Tibial artery (tissue), 4 donors: ENCODE measurements at places on chromosomes 2 and 18.
A peak's percentile ranks its signal among the peaks of the same experiment; 100 is the strongest.

DNA sequence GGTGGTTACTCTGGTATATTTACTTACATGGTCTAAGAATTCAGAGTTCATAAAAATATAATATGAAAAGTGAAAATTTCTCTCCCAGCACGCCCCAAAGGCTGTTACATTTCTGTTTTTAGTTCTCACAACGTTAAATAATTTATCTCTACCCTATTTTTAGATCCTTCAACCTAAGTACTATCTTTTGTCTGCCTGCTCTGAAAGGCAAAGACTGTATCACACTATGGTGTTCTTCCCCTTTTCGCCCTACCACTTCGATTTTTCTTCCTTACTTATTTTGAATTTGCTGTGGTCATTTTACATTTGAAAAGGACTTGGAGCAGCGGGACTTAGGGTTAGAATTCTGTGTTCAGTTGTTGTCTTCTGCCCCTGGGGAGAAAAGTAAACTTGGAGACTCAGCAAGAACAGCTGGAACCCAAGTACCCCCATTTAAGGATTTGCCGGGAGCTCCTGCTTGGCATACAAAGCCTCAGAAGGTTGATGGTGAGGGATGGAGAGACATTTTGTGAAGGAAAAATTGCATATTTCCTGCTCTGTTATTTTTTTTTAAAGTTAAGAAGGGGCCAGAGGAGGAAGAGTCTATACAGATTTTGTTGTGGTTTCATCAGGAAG, 19.0 kb downstream of the ADAM23 start:
- no peak for DNase-seq
- no peaks in the 10 kb centered on the region for H3K27me3 ChIP-seq
- H3K36me3 ChIP-seq: no peaks in the 10 kb centered on the region
- no peaks in the 10 kb centered on the region for H3K4me1 ChIP-seq

DNA sequence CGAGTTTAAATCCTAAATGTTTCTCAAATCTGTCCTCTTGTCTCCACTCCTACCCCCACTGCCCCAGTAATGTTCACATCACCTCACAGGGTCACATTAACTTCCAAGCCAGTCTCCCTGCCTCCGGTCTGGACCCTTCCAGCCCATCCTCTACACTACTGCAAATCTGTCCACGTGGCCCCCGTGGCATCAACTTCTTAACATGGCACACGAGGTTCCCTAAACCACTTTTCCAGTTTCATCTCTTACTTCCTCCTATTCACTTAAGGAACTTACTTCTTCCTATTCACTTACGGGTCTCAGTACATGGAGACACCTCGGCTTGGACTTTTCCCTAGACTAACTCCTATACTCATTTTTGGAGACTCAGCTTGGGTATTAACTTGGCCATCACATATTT, 27.0 kb downstream of the MRPL33 start:
- H3K27me3 ChIP-seq: no peaks in the 10 kb centered on the region
- peaks cover 55% of the 10 kb centered on the region for H3K4me1 ChIP-seq
- peak overlapping the region; percentile 85 for H3K27ac ChIP-seq
- no peak for DNase-seq
- no peak overlapping the region for H3K4me3 ChIP-seq
- H3K36me3 ChIP-seq: no peaks in the 10 kb centered on the region

DNA sequence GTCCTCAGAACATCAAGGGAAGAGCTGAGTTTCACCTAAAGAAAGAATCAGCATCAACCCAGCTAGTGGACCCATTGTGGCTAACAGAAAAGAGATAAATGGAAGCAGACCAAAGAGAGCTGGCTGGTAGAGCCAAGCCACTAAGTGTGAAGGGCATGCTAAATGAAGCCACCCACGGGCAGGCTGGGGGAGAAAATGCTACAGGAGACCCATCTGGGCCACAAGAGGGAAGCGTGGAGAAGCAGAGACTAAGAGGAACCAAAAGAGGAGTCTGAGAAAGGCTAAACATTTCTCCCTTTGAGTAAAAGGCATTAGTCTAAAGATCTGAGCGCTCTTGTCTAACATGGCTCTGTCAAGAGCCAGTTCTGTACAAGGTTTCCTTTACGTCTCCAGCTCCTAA, 15.8 kb downstream of the CWC22 start:
- no peak overlapping the region for H3K4me3 ChIP-seq
- no peak overlapping the region for H3K27ac ChIP-seq
- no peaks in the 10 kb centered on the region for H3K4me1 ChIP-seq
- no peaks in the 10 kb centered on the region for H3K27me3 ChIP-seq
- no peak for DNase-seq
- peaks cover 32% of the 10 kb centered on the region for H3K36me3 ChIP-seq

GRCh38 chr2:226169751-226170581, 629.7 kb downstream of the IRS1 start:
- no peaks in the 10 kb centered on the region for H3K36me3 ChIP-seq
- no peak for DNase-seq
- H3K4me1 ChIP-seq: no peaks in the 10 kb centered on the region
- no peak overlapping the region for H3K27ac ChIP-seq

DNA sequence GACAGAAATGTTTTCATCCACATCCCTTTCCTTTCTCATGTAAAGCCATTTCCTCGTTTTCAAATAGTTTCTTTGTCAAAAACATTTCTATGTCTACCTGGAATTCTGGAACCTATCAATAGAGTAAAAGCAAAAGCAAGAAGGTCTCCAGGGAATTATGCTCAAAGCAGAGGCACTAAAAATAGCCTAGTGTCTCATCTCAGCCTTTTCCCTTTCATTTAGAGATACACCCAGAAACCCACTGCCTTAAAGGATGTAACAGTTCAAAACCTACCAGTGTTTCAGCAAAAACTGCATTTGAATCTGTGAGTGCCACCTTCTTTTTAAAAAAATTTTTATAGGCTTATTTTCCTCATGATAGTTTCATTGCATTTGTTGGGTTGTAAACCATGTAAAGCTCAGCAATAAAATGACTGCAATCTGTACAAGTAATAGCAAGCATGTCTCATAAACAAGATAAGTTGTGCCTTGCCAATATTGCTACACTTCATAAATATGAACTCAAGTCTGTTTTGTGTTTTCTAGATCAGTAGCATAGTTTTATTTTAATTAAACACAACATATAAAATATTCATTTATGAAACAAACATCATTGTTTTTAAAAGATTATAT, 927.3 kb upstream of the ACVR2A start:
- H3K4me3 ChIP-seq: no peak overlapping the region
- H3K27ac ChIP-seq: no peak overlapping the region
- no peaks in the 10 kb centered on the region for H3K27me3 ChIP-seq

GRCh38 chr18:63542069-63542468, at the start of gene SERPINB12:
TSS of gene SERPINB12 (plus strand) at chr18:63542369. CDS start at chr18:63556160, 13,791 bp downstream.
- no peak within 1 kb of the TSS for H3K4me3 ChIP-seq
- H3K27me3 ChIP-seq: no peaks in the 10 kb centered on the region
- no peaks in the 10 kb centered on the region for H3K4me1 ChIP-seq
- no peak within 1 kb of the TSS for H3K27ac ChIP-seq
- no peak for DNase-seq

- H3K4me3 ChIP-seq: no peak overlapping the region
- no peaks in the 10 kb centered on the region for H3K27me3 ChIP-seq
- H3K36me3 ChIP-seq: peaks cover 27% of the 10 kb centered on the region
- DNase-seq: no peak
Measured at GRCh38 chr2:186518291-186518690, 32.2 kb downstream of the ZC3H15 start.

GRCh38 chr2:139142252-139142880, 362.2 kb upstream of the NXPH2 start:
- H3K27ac ChIP-seq: no peak overlapping the region
- H3K4me1 ChIP-seq: no peaks in the 10 kb centered on the region
- no peaks in the 10 kb centered on the region for H3K27me3 ChIP-seq
- H3K36me3 ChIP-seq: no peaks in the 10 kb centered on the region
- no peak overlapping the region for H3K4me3 ChIP-seq
- DNase-seq: no peak

DNA sequence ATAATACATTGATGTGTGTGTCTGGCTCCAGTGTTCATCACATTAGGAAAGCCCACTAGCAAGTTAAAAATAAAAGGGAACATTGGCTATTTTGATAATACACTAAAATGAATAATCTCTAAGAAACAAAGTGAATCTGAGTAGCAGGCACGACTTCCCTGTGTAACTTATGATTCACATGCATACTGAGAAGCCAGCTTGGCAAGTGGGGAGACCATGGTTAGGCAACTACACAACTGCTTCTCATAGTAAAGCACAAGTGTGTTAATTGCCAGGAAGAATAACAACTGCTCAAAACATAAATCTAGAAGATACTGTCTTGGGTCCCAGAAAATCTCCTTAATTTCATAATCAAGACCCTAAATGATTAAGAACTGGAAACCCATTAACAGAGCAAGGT, 4.0 kb downstream of the MYO5B start:
- H3K4me3 ChIP-seq: no peak overlapping the region
- no peak overlapping the region for H3K27ac ChIP-seq
- DNase-seq: no peak
- H3K4me1 ChIP-seq: no peaks in the 10 kb centered on the region
- no peaks in the 10 kb centered on the region for H3K36me3 ChIP-seq

DNA sequence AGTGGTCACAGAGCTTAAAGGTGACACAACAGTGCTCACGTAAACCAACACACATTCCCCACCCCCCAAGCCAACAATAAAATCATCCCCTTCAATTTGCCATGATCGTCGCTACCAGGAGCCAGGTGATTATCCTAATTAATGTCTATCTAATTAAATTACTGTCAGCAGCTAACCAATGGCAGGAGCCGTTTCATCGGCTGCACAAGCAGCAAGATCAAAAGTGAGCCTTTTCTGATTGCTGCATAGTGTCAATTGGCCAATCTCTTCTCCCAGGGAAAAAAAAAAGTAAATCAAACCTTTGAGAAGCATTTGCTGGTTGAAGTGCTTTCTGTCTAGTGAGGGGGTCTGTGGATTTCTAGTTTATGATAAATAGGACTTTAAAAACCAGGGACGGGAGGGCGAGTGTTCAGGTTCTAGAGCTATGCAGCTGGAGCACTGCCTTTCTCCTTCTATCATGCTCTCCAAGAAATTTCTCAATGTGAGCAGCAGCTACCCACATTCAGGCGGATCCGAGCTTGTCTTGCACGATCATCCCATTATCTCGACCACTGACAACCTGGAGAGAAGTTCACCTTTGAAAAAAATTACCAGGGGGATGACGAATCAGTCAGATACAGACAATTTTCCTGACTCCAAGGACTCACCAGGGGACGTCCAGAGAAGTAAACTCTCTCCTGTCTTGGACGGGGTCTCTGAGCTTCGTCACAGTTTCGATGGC, at the start of gene TBR1:
TSS of gene TBR1 (plus strand) at position 311 of the 721 bp plus-strand sequence. CDS start at position 425, 114 bp downstream.
- H3K4me3 ChIP-seq: peak within 1 kb of the TSS; percentile 58
- H3K27me3 ChIP-seq: no peaks in the 10 kb centered on the region
- no peak within 1 kb of the TSS for H3K27ac ChIP-seq
- DNase-seq: no peak
- no peaks in the 10 kb centered on the region for H3K36me3 ChIP-seq
- H3K4me1 ChIP-seq: peaks cover 43% of the 10 kb centered on the region

DNA sequence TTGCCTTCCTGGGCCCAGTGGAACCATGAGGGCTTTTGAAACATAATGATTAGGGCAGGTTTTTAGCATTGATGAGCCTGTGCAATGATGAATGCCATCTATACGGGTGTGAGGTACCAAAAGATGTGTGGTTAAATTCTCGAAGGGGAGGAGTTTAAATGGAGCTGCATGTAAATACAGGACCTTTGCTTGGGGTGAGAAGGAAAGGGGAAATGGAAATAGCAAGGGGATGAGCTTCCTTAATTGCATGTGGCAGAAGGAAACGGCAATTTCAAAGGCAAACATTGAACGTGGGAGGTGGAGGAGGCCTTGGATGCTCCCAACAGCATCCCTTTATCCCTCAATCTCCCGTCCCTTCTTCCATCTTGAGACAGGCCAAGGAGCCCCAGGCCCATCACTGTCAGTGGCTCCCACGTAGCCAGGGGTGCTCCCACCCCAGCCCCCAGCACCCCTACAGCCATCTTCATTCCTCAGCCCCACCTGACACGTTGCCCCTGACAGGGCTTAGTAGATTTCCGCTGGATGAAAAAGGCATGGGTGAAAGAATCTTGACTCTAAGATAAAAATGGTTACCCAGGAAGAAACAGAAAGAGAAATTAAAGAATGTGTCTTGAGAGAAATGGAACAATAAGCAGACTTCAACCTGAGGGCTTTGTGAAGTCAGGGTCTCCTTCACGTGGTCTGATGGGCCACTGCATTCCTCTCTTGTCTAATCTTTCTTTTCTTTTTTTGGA, 32.5 kb downstream of the INPP5D start:
- H3K27ac ChIP-seq: no peak overlapping the region
- DNase-seq: peak; percentile 24
- H3K4me1 ChIP-seq: no peaks in the 10 kb centered on the region
- no peaks in the 10 kb centered on the region for H3K36me3 ChIP-seq
- H3K4me3 ChIP-seq: no peak overlapping the region
- H3K27me3 ChIP-seq: peaks cover 6% of the 10 kb centered on the region

GRCh38 chr2:176744146-176744545, 468.4 kb upstream of the HNRNPA3 start:
- H3K27me3 ChIP-seq: no peaks in the 10 kb centered on the region
- H3K27ac ChIP-seq: no peak overlapping the region
- DNase-seq: no peak
- peaks cover 23% of the 10 kb centered on the region for H3K4me1 ChIP-seq
- H3K36me3 ChIP-seq: no peaks in the 10 kb centered on the region

GRCh38 chr2:60932954-60933353, 51.6 kb downstream of the REL start:
- H3K27ac ChIP-seq: no peak overlapping the region
- no peak for DNase-seq
- H3K4me1 ChIP-seq: no peaks in the 10 kb centered on the region
- no peaks in the 10 kb centered on the region for H3K27me3 ChIP-seq
- no peak overlapping the region for H3K4me3 ChIP-seq

- H3K4me1 ChIP-seq: no peaks in the 10 kb centered on the region
- no peaks in the 10 kb centered on the region for H3K27me3 ChIP-seq
- DNase-seq: no peak
- H3K27ac ChIP-seq: no peak overlapping the region
- no peaks in the 10 kb centered on the region for H3K36me3 ChIP-seq
Measured at GRCh38 chr2:34664266-34664665, 1065.2 kb upstream of the FAM98A start.

- H3K27me3 ChIP-seq: no peaks in the 10 kb centered on the region
- H3K36me3 ChIP-seq: no peaks in the 10 kb centered on the region
- DNase-seq: no peak
- H3K4me1 ChIP-seq: no peaks in the 10 kb centered on the region
- no peak overlapping the region for H3K27ac ChIP-seq
Measured at GRCh38 chr2:147502711-147503290, 342.0 kb upstream of the ACVR2A start.

GRCh38 chr18:75323821-75324585, 103.5 kb downstream of the SMIM21 start:
- no peaks in the 10 kb centered on the region for H3K27me3 ChIP-seq
- no peaks in the 10 kb centered on the region for H3K4me1 ChIP-seq
- no peak overlapping the region for H3K4me3 ChIP-seq

DNA sequence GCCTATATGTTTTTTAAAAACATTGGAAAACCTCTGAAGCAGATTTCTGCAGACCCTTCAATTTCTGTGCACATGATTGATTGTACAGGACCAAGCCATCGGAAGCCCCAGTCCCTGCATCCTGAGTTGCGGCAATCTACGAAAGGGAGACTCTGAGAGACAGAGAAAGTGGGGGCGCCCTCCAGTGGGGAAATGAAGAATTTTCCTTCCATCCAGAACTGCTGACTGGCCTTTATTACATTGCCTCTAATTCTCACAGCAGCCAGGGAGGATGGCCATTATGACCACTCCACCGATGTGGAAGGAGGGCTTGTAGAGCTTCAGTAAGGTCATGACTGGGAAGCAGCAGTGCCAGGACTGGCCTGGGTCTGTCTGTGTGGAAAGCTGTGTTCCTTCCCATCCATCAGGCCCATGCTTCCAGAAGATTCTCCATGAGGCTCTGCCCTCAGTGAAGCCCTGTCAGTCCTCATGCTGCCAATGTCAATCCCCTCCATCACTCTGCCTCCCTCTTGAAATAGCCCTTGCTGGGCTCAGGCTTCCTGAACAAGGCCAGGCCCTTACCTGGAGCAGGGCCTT, 20.0 kb upstream of the RESP18 start:
- DNase-seq: peak; percentile 37
- H3K27ac ChIP-seq: no peak overlapping the region
- H3K4me1 ChIP-seq: no peaks in the 10 kb centered on the region
- no peak overlapping the region for H3K4me3 ChIP-seq
- no peaks in the 10 kb centered on the region for H3K27me3 ChIP-seq
